ENCODE measurements at places on chromosomes 6 and 20. TPM values are rescaled to one million over a fixed set of nuclear protein-coding genes. Genes with fewer than 3 reads are reported as not detected.

DNA sequence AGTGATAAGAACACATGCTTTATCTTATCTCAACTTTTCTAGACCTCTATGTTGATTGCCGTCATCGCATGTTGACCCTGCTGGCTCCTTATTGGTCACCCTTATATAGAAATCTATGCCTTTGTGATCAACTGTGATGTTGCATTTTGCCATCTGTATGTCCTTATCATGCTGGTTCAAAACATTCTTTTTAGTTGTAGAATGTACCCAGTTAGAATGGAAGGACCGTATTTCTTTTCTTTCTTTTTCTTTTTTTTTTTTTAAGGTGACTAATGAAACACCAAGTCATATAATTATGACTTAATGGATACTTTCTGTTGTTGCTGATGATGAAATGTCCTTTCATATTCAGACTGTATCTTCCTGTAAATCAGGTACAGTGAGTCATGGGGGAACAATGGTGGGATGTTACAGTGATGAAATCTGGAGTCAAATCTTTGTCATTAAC, 145.9 kb upstream of the CITED2 start:
- no peak for DNase-seq

GRCh38 chr20:43404878-43405277, 52.8 kb upstream of the SRSF6 start:
- DNase-seq, result no peak

CDSN gene
- not detected for total RNA-seq

- DNase-seq, result no peak
Measured at GRCh38 chr6:22364306-22364705, 67.5 kb upstream of the PRL start.

GSTA3 gene
- not detected for total RNA-seq
